ENCODE measurements at places on chromosomes 7 and 10.

- DNase-seq: no peak
Measured at GRCh38 chr7:50480797-50481196, 30.6 kb upstream of the FIGNL1 start.

- DNase-seq: no peak
Measured at GRCh38 chr10:88980247-88980646, 10.4 kb upstream of the FAS start.

DNA sequence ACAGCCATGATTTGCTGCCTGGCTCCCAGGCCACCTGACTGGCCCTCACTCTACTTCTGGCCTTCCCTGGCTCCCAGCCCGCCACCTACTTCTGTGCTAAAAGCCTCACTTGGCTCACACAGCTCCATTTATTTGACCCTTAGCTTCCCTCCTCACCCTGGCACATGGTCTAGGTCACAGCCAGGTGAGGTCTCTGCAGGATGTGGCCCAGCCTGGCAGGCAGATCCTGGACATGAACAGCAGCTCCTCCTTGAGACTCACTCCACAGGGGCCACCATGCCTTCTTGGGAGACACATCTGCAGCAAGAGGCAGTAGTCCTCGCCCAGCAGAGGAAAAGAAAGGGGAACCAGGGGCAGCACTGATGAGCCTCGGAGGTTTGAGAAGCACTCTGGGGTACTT is 64.6 kb downstream of the GRID1 start:
- no peak for DNase-seq

- no peak for DNase-seq
Measured at GRCh38 chr10:118730756-118731456, 23.9 kb downstream of the CACUL1 start.

DNA sequence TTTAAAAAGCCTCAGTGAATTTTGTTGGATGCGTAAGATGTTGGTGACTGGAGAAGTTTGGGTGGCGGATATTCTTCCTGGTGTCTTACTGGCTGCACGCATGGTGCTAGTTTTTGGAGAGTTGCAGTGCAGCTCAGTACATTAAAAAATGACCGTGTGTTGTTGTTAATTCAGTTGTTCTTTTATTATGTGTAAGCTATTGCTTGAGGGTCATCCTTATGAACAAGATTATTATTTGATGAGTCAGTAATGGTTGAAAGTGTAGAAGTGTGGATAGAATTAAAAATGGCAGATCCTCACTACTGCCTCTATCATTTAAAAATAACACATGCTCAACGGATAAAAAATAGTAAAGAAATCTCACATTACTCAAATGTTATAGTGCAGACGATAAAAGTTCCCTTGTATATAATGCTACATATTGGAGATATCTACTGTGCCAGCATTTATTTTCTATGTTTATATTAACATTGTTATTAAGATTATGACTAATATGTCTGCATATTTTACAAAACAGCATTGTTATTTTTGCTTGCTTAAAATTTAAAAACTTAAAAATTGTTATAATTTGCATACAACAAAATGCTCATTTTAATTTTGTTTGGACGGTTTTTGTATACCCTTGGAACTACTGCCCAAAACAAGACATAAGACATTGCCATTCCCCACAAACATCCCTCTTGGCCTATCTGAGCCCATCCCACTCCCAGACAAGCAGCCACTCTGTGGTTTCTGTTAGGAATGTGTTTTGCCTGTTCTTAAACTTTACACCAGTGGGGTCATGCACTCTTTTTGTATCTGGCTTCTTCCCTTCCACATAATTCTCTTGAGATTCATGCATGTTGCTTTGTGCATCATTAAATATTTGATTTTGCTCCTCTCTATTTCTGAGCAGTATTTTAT is 142.0 kb downstream of the DOCK1 start:
- no peak for DNase-seq

GRCh38 chr10:124722798-124723783 is 21.1 kb downstream of the FAM53B start:
- no peak for DNase-seq

GRCh38 chr7:129169171-129169671 is 19.2 kb upstream of the SMO start:
- no peak for DNase-seq

DNA sequence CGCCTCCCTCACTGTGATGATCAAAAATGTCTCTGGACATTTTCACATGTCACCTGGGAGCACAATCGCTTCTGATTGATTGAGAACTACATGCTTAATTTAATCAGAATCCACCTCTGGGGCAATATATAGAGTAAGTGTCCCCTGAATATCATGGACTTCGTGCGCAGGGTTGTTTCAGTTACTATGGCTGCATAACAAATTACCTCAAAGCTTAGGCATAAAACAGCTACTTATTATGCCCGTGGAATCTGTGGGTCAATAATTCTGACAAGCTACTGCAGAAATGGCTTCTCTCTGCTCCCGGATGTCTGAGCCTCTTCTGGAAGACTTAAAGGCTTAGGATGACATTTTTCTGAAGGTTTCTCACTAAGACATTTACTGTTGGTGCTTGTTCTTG is 334.4 kb downstream of the GPR158 start:
- DNase-seq: no peak

- DNase-seq: no peak
Measured at GRCh38 chr7:159151231-159151630, 6.6 kb upstream of the VIPR2 start.

Data from stimulated activated CD8-positive, alpha-beta memory T cell treated with anti-CD3 and anti-CD28 coated beads, Interleukin-15, amount 100 ng/mL, for 24 hours (primary cell).